ENCODE measurements at places on chromosomes 2 and 18.

- no peak for DNase-seq
These were observed 134.2 kb downstream of the DTNB start for GRCh38 chr2:25539136-25539535.

- no peak for DNase-seq
These were observed 30.6 kb downstream of the ARMC9 start for GRCh38 chr2:231228974-231229529.

- DNase-seq, result no peak
These were observed 55.4 kb upstream of the ACVR1 start for GRCh38 chr2:157931542-157931941.

GRCh38 chr2:157375384-157375783 lies 49.8 kb upstream of the ERMN start:
- no peak for DNase-seq

DNA sequence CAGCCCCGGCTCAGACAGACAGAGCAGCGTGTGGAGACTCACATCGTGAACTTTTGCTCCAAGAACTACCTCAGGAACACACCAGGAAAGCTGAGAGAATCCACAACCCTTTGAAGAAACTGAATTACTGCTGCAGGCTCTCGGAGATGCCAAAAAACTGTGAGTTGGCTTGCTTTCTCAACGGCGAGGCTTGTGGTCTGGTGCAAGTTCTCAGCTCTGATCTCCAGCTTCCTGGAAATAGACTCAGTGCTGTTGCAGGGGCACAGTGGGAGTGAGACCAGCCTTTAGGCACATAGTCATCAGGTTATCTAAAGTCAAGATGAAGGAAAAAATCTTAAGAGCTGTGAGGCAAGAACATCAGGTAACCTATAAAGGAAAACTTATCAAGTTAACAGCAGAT lies 273.7 kb upstream of the LRATD1 start:
- no peak for DNase-seq

DNA sequence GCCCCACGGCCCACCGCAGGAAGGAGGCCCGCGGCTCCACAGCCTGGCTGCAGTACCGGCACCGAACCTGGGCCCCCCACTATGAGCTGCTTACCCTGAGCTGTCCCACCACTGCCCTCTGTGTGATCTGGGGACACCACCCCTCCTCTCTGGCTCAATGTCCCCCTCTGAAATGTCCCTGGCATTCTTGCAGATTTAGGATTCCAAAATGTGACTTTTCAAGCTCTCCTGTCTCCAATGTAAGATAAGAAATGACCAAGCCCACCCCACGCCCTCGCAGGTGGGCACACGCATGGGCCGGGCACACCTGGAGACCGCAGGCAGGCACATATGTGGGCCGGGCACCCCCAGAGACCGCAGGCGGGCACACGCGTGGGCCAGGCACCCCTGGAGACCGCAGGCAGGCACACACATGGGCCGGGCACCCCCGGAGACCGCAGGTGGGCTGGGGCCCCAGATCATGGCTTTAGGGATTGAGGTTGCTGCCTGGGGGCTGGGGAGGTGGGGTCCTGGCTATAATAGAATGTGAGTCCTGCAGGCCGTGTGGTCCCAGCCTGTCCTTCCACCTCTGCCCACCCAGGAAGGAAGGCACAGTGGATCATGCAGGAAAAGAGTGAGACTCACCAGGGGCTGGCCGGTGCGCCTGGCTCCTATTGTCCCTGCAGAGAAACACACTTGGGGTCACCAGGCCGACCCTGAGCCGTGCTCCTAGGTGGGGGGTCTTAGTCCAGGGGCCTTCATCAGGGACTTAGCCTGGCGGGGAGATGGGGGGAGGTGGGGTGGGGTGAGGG lies 7.2 kb downstream of the PDCD1 start:
- no peak for DNase-seq

DNA sequence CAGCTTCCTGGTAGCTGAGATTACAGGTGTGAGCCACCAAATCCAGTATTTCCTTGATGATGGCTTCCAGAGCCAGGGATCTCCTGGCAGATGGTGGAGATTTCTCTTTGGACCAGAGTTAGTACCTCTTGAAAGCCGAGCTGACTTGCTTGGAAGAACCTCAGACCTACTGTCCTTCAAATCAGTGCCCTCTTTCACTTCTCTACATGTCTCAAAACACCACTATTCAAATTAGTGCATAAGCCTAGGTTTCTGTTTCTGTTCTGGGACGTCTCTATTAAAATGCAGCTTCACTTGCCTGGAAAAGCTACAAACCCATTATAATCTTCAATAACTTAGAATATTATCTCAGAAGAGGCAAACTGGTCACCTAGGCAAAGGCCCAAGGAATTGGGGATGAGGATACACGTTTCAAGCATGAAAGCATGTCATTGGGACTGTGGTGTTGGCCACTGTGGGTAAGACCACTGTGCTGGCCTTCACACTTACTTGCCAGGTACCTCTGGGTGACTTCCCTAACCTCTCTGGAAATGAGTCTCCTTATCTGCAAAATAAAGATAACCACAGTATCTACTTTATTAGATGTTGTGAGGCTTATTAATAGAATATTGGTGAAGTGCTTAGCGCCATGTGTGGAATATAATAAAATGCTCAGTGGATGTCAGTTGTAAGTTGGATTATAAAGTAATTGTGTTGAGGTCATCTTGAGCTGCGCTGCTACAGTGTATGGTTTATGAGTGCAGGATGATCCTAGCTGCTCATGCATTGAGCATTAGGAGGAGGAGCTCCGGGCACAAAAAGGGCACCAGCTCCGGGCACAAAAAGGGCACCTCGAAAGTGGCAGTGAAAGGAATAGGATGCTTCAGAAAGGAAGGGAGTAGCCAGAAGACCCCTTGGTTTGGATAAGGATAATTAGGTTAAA lies 84.5 kb downstream of the DOCK10 start:
- DNase-seq, result no peak

DNA sequence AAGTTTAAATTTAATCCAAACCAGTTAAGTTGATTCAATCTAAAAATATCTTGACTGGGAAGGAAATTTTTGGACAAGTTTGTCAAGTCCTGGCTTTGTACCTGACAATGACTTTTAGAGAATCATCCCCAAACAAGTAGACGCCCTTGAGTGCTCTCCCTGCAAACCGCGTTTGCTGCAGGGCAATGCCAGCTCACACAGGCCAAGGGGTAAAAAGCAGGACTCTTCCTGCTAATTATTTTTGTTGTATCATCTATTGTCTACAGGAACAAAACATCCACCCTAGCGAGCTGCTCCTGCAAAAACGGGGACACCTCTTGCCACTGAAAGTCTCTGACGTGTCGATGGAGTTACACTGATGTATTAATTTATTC lies 10.9 kb downstream of the ID2 start:
- DNase-seq, result no peak

- no peak for DNase-seq
These were observed 15.7 kb upstream of the SERPINB2 start for GRCh38 chr18:63871836-63872235.

DNA sequence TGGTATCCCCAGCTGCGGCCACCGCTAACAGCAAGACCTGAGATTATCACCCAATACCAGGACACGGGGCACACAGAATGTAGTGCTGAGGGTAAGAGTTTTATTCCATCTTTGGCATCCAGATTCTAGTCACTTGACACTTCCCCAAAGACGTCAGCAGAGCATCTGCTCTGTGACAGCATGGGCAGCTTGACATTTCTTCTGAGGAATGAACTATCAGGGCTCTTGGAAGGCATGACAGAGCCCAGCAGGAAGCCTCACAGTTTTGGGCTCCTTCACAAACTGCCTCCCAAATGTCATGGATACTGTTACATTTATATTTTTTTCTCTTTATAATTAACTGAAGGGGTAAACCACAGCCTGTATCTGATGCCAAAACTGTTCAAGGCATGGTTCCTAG lies 1010.7 kb downstream of the TDRD15 start:
- DNase-seq, result no peak

GRCh38 chr18:6741232-6741663 lies 11.7 kb downstream of the ARHGAP28 start:
- DNase-seq, result no peak

DNA sequence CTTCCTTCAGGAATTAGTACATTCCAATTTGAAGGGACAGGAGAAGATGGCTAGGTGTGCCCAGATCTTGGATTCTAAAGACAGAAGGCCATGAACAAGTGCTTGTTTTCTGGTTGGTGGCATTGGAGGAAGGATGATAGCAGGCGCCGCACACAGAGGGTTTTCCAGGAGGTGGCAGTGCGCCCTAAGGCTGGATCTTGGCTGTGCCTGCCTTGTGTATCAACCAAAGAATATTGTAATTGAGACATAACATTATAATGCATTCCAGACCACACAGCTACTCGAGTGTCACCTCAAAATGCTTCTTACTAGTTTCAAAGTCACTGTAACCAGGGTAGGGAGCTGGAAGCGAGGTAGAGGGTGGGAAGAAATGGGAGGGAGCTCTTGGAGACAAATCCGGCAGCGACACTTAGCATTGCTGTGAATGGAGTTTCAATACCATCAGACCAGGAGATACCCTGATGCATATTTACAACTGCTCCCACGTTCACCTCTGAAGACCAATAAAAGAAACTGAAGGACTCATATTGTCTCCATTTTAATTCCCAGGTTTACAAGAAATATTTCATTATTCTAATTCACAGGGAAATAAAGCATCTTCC lies 42.5 kb downstream of the CPO start:
- peak; percentile 29 for DNase-seq

- no peak for DNase-seq
These were observed 55.9 kb downstream of the HS1BP3 start for GRCh38 chr2:20594957-20595356.

- no peak for DNase-seq
These were observed 41.1 kb downstream of the FAM124B start for GRCh38 chr2:224360801-224361251.

DNA sequence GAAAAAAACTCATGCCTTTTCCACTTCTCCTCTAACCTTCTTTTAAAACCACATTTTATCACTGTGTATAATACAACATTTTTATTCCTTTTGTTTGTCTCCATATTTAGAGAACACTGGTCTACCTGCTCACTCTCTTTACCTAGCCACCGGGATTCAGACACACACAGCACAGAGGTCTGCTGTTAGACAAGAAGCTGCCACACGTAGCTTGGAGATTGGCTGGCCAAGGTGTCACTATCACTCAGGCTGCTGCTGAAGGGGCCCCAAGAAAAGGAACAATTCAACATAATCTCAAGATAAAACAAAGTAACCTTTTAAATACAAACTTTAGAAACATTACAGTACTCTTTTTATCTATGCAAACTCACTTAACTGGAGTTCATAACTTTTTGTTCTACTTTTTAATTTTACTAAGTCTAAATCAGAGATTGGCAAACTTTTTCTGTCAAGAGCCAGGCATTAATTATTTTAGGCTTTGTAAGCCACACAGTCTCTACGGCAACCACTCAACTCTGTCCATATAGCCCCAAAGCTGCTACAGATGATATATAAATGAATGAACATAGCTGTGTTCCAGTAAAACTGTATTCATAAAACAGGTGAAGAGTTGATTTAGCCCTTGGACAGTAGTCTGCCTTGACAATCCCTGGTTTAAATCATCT lies 25.8 kb downstream of the FEZ2 start:
- DNase-seq, result no peak

DNA sequence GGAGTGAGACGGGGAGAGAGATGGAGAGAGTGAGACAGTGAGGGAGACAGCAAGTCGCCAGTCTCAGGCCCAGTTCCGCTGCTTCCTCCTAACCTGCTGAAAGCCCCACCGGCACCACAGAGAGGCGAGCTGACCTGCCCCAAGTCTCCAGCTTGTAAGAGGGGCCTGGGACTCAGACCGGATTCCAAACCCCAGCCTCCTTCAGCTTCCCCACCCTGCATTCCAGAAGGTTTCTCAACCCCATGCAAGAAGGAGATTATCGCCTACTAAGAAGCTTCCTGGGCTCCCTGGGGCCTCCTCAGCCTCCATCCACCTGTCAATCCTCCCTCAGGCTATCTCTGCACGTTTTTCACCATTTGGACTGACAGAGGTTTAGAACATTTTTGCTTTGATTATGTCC lies 173.1 kb upstream of the RAB6C start:
- DNase-seq, result no peak

- no peak for DNase-seq
These were observed 66.3 kb downstream of the MYO5B start for GRCh38 chr18:50128506-50129271.

GRCh38 chr2:236844711-236845110 lies 241.0 kb upstream of the COPS8 start:
- DNase-seq, result no peak

GRCh38 chr2:238314576-238314975 lies 5.7 kb upstream of the TRAF3IP1 start:
- no peak for DNase-seq

DNA sequence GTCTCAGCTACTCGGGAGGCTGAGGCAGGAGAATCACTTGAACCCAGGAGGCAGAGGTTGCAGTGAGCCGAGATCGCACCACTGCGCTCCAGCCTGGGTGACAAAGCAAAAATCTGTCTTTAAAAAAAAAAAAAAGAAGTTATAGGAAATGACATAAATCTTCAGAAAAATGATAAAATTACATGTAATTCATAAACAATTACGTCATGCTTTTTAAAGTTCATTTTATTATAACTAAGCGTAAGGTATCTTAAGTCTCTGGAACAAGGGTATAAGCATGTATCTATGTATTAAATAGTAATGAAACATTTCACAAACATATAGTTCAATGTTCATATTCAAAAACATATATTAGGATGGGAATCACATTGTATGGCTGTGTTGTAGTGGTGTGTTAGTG lies 425.9 kb downstream of the SPAG16 start:
- DNase-seq, result no peak

DNA sequence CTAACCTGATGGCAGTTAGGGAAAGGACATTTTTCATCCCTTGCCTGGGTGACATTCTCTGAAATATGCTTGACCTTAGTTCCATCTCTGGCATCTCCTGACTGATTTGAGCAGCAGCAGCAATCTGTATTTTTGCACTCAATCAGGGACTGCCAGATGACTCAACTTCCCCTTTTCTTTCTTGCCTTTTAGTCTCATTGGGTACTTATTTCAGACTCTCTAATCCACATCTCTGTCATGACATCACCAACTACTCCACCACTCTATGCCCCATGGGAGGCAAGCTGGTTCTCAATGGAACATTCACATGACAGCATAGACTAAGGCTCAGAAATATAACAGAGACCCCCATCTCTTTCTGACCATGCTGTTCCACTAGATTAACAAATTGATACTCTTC lies 254.2 kb downstream of the RIT2 start:
- DNase-seq, result no peak

DNA sequence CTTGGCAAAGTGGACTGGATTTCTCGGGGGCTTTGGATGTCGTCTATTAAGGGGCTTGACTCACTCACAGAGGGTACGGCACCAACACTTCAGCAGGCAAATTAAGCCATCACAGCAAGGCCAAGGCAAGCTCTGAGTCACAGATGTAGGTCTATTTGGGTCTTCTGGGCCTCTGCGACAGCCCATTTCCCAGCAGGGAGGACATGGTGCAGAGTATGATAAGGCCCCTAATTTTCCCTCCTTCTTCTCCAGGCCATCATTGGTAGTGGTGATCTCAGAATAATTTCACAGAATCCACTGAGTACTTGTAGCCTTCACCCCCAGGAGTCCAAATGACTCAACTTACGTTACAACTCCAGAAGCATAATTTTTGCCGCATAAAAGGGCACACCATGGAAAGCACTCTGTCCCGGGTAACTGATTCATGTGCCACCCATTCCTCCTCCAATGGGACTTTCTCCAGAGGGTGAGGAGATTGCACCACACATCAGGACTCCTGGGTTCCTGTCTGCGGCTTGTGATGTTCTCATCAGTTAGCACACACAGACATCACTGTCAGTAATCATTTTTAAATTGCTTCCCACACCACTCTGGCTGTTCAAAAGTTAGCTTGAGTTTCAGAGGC lies 164.9 kb downstream of the TXNL1 start:
- no peak for DNase-seq

GRCh38 chr2:156797832-156798231 lies 361.7 kb downstream of the GPD2 start:
- DNase-seq, result no peak

Measured in stimulated activated CD4-positive, alpha-beta T cell treated with anti-CD3 and anti-CD28 coated beads, TNF-alpha, amount 100 ng/mL, for 48 hours (primary cell).